ENCODE measurements at places on chromosomes 13 and 19. TPM values are rescaled to one million over a fixed set of nuclear protein-coding genes. Genes with fewer than 3 reads are reported as not detected.

DNA sequence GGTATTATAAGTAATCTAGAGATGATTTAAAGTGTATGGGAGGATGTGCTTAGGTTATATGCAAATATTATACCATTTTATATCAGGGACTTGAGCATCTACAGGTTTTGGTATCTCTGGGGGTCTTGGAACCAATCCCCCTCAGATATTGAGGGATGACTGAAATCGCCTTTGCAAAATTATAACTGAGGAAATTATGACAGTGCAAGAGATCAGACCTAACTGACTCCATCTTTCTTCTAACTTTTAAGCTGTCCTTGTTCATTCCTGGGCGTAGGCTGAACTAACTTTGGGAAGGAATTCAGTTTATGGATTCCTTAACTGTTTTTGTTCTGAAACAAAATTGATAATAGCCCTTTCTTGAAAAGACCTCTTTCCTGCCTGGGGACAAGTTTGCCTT is 190.7 kb upstream of the KL start:
- no peaks in the 10 kb centered on the region for H3K36me3 ChIP-seq
- H3K4me3 ChIP-seq = no peak overlapping the region
- no peaks in the 10 kb centered on the region for H3K27me3 ChIP-seq
- H3K27ac ChIP-seq = no peak overlapping the region
- H3K4me1 ChIP-seq = peaks cover 25% of the 10 kb centered on the region

DNA sequence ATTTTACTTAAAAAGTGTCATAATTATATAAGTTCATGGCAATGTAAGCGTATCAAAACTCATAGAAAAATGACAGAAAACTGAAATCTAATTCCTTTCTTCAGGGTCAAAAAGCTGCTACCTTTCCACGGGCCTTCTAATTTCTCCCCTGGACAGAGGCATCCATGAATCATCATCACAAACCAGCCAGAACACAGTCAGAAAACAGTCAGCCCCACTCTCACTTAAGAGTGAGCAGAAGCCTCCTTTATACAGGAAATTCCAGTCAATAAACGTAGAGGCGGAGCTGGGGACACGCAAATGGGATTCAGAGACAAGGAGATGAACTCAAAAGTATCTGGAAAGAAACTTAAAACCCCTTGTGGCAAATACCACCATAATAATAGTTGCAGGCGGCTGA is 54.2 kb upstream of the ABCC4 start:
- no peak overlapping the region for H3K27ac ChIP-seq
- H3K4me1 ChIP-seq = no peaks in the 10 kb centered on the region
- H3K4me3 ChIP-seq = no peak overlapping the region
- no peaks in the 10 kb centered on the region for H3K36me3 ChIP-seq
- no peaks in the 10 kb centered on the region for H3K27me3 ChIP-seq

DNA sequence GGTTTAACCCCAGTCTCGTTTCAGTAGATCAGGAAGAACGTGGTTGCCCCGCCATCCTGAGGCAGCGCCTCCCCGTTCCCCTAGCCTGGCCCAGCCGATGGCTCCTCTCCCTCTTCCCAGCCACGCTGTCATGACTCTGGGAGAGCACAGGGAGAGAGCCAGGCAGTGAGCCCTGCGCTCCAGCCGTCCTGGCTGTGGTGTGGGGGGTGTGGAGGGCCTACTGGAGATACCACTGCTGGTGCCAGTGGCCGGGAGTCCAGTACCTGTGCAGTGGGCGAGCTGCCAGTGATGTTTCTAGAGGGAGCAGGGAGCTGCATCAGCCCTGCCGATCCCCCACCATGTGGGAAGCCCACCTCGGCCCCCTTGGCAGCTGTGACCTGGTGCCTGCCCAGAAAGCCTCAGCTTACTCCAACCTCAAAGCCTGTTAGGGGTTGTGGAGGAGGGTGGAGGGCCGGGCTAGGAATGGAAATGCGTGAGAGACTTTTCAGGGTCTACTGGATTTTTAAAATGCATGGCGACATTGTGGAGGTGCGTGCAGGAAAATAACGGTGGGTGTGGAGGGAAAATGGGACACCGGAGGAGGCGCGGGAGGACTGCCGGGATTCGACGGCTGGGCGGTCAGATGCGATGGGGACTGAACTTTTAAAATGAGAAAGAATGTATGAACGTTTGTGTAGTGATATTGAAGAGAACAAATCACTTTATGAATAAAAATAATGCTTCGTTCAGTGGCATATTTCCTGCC is 4.9 kb downstream of the TEX29 start:
- no peak overlapping the region for H3K4me3 ChIP-seq
- H3K36me3 ChIP-seq = no peaks in the 10 kb centered on the region
- no peak overlapping the region for H3K27ac ChIP-seq
- H3K4me1 ChIP-seq = no peaks in the 10 kb centered on the region

DNA sequence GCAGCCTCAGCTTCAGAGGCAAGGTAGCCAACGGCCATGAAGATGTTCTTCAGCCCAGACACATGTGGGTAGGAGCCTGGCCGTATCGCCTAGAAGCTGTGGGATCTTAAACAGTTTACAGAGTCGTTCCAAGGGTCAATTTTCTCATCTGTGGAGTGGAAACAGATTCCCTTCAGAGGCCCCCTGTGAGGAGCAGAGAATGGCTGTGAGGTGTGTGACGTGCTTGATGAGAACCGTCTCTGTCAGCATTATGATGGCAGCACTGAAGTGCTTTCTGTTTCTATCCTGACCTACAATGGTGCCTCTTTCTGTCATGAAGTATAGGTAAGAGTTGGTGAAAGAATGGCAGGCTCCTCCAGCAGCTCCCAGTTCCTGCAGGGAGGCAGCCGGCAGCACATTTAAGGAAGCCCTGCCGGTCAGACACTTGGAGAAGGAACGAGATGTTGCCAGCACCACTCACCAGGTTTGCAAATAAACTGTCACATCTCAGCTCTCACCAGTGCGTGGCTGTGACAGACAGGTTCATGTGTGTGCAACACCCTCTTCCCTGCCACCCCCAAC is 277.3 kb downstream of the FOXO1 start:
- H3K4me1 ChIP-seq = peaks cover 10% of the 10 kb centered on the region
- H3K4me3 ChIP-seq = no peak overlapping the region
- no peaks in the 10 kb centered on the region for H3K36me3 ChIP-seq
- no peaks in the 10 kb centered on the region for H3K27me3 ChIP-seq
- DNase-seq = no peak

- no peaks in the 10 kb centered on the region for H3K4me1 ChIP-seq
- no peak overlapping the region for H3K4me3 ChIP-seq
- no peak for DNase-seq
- no peaks in the 10 kb centered on the region for H3K27me3 ChIP-seq
Observed at GRCh38 chr13:60647547-60647946, 250.5 kb downstream of the TDRD3 start.

- no peaks in the 10 kb centered on the region for H3K27me3 ChIP-seq
- no peaks in the 10 kb centered on the region for H3K36me3 ChIP-seq
- DNase-seq = no peak
- H3K4me3 ChIP-seq = no peak overlapping the region
- no peaks in the 10 kb centered on the region for H3K4me1 ChIP-seq
- H3K27ac ChIP-seq = no peak overlapping the region
Observed at GRCh38 chr13:83182845-83183244, 699.4 kb downstream of the SLITRK1 start.

GRCh38 chr19:29665826-29666577 is 741 bp downstream of the PLEKHF1 start:
- DNase-seq = peak; percentile 87
- H3K27me3 ChIP-seq = no peaks in the 10 kb centered on the region
- peaks cover 58% of the 10 kb centered on the region for H3K4me1 ChIP-seq
- H3K4me3 ChIP-seq = peak overlapping the region; percentile 90
- peak overlapping the region; percentile 99 for H3K27ac ChIP-seq

DNA sequence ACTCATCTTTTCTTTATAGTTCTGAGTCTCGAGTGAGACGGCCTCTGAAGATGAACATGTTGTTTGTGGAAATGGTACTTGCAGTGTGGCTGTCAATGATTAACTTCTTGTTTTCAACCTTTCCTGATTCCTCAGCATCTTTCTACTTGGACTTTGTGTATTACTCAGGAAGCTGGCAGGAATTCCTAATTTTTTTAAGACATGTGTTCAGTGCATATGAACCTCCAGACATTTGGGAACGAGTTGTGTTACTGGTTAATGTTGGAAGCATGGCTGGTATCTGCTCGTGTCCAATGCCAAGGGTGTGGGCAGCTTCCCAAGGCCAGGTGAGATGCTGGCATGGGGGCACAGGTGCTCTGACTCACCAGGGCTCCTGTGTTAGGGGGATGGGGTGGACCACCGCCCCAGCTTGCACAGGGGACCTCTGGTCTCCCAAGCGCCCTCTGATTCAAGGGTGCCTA is 61.1 kb upstream of the MCF2L start:
- H3K36me3 ChIP-seq = no peaks in the 10 kb centered on the region
- DNase-seq = peak; percentile 26
- H3K27ac ChIP-seq = no peak overlapping the region
- H3K4me1 ChIP-seq = no peaks in the 10 kb centered on the region

- peak; percentile 62 for DNase-seq
- peaks cover 2% of the 10 kb centered on the region for H3K27me3 ChIP-seq
- no peak overlapping the region for H3K4me3 ChIP-seq
- H3K27ac ChIP-seq = no peak overlapping the region
Observed at GRCh38 chr13:97849305-97849704, 104.2 kb upstream of the IPO5 start.

DNA sequence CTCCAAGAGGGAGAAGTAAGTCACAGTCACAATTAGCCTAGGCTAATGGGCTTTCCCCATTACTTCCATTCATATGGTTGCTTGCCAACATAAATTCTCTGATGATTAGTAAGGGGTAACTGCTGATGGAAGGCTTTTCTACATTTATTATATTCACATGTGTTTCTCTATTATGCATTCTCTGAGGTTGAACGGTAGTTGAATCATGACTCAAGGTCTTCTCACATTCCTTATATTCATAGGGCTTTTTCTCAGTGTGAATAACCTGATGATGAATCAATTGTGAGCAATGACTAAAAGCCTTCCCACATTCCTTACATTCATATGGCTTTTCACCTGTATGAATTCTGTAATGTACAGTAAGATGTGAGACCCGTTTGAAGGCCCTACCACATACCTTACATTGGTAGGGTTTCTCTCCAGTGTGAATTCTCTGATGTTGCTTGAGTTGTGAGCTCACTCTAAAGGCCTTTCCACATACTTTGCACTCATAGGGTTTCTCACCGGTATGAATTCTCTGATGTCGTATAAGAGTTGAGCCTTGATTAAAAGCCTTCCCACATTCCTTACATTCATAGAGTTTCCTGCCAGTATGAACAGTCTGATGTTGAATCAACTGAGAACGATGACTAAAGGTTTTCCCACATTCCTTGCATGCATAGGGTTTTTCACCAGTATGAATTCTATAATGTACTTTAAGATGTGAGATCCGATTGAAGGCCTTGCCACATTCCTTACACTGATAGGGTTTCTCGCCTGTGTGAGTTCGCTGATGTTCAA is 9.3 kb downstream of the ZNF582 start:
- no peaks in the 10 kb centered on the region for H3K27me3 ChIP-seq
- H3K27ac ChIP-seq = no peak overlapping the region
- no peak overlapping the region for H3K4me3 ChIP-seq
- peak; percentile 75 for DNase-seq

GRCh38 chr19:38664503-38665211 is 17.2 kb downstream of the ACTN4 start:
- peaks cover 29% of the 10 kb centered on the region for H3K36me3 ChIP-seq
- H3K27me3 ChIP-seq = no peaks in the 10 kb centered on the region
- no peak overlapping the region for H3K4me3 ChIP-seq
- peaks cover 81% of the 10 kb centered on the region for H3K4me1 ChIP-seq

DNA sequence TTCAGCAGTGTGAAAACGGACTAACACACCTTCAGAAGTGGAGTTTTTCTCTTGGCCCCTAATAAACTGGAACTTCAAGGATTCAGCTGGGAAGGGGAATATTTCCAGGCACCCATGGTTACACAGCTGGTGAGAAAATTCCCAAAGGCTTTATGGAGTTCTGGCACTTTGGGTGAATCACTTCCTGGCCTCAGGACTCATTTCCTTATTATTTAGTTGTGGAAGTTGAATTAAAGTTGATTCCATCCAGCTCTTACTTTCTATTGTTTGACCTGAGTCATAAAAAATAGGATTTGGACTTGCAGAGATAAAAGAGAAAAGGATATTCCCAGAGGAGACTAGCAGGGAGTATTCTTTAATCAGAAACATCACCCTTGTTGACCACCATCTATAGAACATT is 882.1 kb downstream of the UQCRFS1 start:
- no peaks in the 10 kb centered on the region for H3K36me3 ChIP-seq
- no peaks in the 10 kb centered on the region for H3K4me1 ChIP-seq
- DNase-seq = no peak
- no peaks in the 10 kb centered on the region for H3K27me3 ChIP-seq

DNA sequence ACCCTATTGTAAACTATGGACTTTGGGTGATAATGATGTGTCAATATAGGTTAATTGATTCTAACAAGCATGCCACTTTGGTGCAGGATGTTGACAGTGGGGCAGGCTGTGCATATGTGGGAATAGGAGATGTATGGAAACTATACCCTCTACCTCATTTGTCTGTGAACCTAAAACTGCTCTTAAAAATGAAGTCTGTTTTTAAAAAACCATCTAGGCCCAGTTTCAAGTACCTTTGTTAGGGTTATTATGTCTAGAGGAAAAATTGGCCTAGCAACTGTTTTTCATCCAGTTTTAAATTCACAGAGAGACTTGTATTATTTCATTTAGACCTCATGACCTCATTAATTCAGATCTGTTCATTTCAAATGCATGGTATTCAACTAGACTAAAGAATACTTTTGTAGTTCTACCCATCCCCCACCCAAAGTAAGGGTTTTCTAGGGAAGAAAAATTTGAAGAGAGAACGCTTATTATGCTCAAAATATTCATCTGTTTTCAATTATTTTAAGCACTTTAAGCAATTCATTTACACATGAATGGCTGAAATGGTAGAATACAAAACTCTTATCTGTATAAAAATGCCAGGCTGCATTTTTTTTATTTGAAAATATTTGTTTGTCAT is 1781.9 kb upstream of the MIR17HG start:
- no peak overlapping the region for H3K27ac ChIP-seq
- DNase-seq = no peak
- H3K4me1 ChIP-seq = no peaks in the 10 kb centered on the region
- H3K4me3 ChIP-seq = no peak overlapping the region
- no peaks in the 10 kb centered on the region for H3K36me3 ChIP-seq

Gene SAMD1
- total RNA-seq = 27.9 TPM

Gene CEACAM4
- not detected for total RNA-seq

Gene LTBP4
- 16.6 TPM for total RNA-seq

Gene ATP4A
- total RNA-seq = not detected

Gene TMEM221
- total RNA-seq = not detected

Gene PTH2
- total RNA-seq = not detected

Gene ISOC2
- total RNA-seq = 55.4 TPM

Gene GAPDHS
- total RNA-seq = not detected
